ENCODE measurements at places on chromosomes 16 and 17.

DNA sequence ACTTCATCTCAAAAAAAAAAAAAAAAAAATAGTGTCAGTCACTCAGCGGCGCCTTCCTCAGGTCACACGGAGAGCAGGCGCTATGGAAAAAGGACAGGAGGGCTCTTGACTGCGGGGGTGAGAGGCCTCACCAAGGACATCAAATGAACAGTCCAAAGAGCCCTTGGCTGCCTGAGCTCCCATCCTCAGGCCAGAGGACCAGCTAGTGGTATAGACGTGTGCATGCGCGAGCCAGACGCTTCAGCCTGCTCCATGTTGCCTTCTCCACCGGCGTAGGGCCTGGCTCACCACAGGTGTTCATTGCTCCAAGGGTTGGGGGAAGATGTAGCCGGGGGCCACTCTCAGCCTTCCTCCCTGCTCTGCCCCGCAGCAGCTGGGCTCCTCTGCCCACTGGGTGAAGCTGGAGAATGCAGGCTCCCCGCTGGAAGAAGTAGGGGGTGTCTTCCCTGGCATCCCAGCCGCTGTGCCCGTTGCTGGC, 65.8 kb upstream of the PLCG2 start:
- DNase-seq: no peak

DNA sequence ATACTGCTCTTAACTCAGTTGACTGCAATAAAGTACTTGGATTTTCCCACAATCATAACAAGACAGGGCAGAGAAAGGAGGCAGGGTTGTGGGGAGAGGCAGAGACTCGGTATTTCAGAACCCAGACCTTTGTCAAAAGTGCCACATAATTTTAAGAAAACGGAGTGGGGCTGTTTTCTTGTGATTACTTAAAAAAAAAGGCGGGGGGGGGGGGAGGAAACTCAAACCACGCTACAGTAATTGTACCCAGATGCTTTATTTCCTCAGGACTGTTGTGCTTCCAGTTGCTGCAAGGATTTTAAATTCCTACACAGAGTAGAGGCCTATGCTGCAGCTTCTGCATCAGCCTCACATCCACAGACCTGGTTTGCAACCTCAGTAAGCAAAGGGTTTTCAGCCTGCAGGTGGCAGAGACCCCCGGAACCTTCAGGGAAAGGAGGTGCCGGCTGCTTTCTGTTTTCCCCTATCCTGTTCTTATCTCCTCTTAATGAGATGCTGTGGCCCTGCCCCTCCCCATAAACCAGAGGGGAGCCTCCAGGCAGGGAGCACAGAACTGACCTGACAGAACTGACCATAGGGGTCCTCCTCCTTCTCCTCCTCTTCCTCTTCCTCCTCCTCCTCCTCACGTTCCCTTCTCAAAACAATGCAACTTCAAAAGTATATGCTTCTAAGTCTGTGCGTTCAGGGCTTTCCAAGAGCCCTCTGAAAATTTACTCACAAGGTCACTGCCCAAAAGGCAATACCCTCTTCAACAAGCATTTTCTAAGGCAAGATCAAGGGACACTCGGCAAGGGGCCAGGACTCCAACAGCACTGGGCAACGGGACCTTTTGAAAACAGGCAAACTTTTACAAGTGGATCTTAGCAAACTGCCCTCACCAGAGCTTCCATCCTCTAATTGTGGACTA, 7.5 kb downstream of the AXIN2 start:
- no peak for DNase-seq

DNA sequence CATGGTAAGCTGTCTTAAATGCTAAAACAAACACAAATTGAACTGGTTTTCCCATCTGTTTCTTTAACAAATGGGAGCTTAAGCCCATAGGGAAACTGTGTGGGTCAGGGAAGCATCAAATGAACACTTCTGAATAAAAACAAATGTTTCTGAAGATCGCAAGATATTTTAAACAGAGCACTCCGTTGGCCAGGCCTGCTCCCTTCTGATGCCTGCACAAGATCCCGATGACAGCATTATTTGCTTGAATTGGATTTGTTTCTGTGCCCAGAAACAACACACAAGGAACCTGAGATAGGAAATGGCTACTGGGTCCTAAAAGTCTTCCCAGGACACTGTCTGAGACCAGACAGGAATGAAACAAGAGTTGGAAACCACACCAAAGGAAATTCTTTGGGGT, 425.8 kb upstream of the ZFHX3 start:
- DNase-seq: no peak

DNA sequence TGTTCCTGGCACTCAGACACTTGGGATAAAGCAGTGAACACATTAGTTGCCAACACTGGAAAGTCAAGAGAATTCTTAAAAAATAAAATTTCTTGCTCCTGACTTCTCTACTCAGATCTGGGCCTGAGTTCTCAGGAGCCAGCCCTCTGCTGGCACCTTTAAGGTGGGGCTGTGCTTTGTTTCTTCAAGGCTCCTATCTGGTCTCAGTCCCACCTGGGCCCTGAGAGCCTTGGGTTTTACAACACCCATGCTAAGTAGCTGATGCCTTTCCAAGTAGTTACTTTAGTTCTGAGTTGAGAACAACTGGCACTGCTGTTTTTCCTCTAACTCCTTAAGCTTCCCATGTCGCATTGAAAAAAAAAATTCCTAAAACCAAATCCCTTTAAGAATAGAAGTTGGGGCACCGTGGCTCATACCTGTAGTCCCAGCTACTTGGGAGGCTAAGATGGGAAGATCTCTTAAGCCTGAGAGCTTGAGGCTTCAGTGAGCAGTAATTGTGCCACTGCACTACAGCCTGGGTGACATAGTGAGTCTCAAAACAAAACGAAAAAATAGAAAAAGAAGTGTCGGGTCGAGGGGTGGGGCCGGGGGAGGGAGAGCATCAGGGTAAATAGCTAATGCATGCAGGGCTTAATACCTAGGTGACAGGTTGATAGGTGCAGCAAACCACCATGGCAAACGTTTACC, 16.6 kb downstream of the CHAD start:
- DNase-seq: no peak

GRCh38 chr17:9206741-9207332, 185.5 kb downstream of the NTN1 start:
- DNase-seq: no peak

GRCh38 chr17:57523926-57524632, 221.0 kb downstream of the CCDC182 start:
- no peak for DNase-seq

DNA sequence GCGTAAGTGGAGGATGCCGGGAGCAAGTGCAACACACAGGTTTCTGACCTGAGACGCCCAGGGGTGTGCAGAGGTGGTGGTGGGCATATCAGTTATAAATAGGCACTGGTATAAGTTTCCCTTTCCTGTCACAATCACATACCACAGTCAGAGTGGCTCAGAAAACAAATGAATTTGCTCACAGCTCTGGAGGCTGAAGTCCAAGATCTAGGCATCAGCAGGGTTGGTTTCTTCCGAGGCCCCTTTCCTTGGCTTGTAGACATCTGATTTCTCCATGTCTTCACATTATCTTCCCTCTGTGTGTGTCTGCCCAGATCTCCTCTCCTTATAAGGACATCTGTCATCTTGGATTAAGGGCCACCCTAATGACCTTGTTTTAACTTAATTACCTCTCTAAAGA, 250.5 kb upstream of the TNRC6C start:
- no peak for DNase-seq

- DNase-seq: no peak
These were observed 297 bp upstream of the SLFN13 start for GRCh38 chr17:35448899-35449227.

DNA sequence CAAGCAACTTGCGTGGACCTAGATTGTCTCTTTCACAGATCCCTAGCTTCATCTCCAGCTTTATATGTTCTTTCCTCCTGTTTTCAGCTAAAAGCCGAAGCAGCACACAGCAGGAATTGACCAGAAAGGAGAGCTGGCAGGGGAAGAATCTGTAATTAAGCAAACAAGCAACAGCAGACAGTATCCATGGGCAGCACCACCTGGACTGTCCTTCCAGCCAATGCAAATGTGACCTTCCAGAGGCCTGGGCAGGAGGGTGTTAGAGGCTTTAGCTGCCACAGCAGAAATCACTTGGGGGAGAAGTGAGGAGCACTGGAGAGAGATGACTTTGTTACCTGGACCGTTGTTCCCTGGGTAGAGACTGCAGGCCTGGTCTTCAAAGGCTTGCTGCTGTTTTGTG, 427.6 kb upstream of the GOT2 start:
- DNase-seq: no peak

- DNase-seq: no peak
These were observed 2.7 kb upstream of the ZC3H7A start for GRCh38 chr16:11799509-11800381.

DNA sequence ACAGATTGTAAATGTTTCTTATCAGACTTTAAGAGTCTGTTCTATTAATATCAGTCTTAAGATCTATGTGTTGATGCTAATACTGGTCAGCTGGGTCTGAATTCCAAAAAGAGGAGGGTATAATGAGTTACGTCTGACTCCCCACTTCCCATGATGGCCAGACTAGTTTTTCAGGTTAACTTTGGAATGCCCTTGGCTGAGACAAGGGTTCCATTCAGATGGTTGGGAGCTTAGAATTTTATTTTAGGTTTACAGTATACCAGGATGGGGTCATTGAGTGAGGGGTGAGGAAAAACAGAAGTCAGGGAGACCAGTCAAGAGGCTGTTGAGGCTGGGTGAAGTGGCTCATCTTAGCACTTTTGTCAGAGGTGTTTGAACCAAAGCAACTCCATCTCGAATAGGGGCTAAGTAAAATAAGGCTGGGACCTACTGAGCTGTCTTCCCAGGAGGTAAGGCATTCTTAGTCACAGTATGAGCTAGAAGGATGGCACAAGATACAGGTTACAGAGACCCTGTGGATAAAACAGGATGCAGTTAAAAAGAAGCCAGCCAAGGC, 2.9 kb upstream of the TMEM231 start:
- no peak for DNase-seq

GRCh38 chr17:3447625-3448024, 14.0 kb upstream of the OR1E2 start:
- DNase-seq: no peak

- no peak for DNase-seq
These were observed 1314.9 kb downstream of the CDH11 start for GRCh38 chr16:63806794-63807506.

GRCh38 chr16:10828851-10829366, 10.3 kb upstream of the TVP23A start:
- DNase-seq: peak; percentile 22

GRCh38 chr17:1047177-1047878, 50.4 kb downstream of the TIMM22 start:
- DNase-seq: no peak

- no peak for DNase-seq
These were observed 9.2 kb upstream of the ACSF3 start for GRCh38 chr16:89084411-89084810.

DNA sequence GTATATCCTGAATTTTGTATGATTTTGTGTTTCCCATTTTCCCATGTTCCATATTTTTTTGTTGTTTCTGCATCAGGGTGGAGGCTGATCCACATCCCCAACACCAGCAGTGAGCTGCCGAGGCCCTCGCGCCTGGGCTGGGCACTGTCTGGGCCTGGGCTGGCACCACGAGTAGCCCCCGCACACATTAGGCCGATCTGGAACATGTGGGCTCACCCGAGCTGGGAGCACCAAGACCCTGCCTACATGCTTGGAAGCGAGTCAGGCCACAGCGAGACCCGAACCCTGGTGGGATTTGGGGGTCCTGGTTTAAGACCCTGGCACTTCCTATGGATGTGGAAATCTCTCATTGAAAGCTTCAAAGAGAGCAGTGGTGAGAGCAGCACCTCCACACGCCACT, 8.5 kb downstream of the KCTD5 start:
- DNase-seq: no peak

- DNase-seq: no peak
These were observed 2.0 kb upstream of the ZNF263 start for GRCh38 chr16:3281222-3281820.

- no peak for DNase-seq
These were observed 8.8 kb downstream of the FOXF1 start for GRCh38 chr16:86519007-86519648.

DNA sequence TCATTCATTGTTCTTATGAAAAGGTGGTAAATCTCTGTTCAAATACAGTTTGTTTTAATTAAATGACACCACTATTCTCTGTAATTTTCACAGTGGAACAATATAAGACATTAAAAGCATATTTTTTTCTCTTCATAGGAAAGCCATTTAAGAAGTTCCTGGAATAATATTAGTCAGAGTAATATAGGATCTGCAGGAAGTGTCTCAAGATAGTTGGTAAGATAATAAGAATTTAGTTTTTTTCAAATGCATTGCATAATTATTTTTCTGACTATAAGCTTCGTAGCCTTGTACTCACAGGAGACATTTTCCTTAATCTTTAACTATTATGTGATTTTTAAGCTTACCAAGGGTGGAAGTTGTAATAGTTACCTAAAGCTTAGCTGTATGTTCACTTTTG, 16.9 kb downstream of the STXBP4 start:
- DNase-seq: no peak

- no peak for DNase-seq
These were observed 71.0 kb downstream of the CDRT15 start for GRCh38 chr17:14165616-14166015.

DNA sequence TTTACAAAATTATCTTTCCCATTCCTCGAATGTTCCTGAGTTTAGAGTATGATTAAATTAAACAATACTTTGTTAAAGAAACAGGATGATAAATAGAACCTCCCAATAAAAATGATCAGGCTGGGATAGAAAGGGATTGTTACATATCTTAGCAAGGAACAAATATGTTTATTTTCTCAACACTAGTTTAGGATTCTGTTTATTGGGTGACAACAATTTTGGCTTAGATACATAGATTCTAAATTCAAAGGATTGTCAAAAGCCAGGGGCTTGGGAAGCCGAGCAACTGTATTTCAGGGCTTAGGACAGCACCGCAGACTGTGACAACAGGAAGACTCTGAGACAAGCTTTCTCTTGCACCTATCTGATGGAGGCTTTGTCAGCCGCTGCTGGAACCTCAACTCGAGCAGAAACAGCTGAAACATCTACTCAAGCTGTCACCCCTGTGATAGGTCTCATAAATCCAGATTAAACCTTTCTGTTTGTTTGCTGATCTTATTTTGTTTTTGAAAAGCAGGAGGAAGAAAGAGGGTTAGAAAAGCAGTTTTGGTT, 562.8 kb upstream of the ZFHX3 start:
- no peak for DNase-seq

DNA sequence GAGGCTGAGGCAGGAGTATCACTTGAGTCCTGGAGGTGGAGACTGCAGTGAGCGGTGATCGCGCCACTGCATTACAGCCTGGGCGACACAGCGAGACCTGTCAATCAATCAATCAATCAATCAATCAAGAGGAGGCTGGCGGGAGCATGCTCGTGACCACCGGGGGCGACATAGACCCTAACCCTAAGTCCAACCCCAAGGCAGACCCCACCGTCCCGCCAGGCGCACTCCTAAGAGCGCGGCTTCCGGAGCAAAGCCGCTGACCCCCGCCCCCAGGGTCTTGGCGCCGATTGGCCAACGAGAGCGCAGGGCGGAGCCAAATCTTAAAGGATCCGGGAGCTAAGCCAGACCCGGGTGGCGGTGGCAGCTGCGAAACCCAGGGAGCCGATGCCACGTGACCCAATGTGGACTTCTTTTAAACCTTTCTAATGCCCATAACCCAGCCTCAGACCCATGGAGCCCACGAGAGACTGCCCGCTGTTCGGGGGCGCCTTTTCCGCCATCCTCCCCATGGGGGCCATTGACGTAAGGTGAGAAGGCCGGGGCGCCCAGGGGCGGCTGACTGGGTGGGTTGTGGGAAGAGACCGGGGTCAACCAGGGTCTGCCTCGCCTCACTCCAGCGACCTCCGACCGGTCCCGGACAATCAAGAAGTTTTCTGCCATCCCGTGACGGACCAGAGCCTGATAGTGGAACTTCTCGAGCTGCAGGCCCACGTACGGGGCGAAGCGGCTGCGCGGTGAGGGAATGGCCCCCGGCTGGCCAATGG, at the start of gene RANGRF:
TSS of gene RANGRF (plus strand) at position 335 of the 767 bp plus-strand sequence. CDS start at position 454, 119 bp downstream.
- peak; percentile 29 for DNase-seq

Measured in amniotic stem cell (primary cell).